ENCODE measurements at places on chromosomes 1 and 21.

- no peaks in the 10 kb centered on the region for H3K4me1 ChIP-seq
- no peak overlapping the region for H3K4me3 ChIP-seq
- H3K27me3 ChIP-seq: peaks cover 14% of the 10 kb centered on the region
- DNase-seq: no peak
These were observed 14.6 kb downstream of the ARHGEF10L start for GRCh38 chr1:17553975-17554700.

GRCh38 chr1:17507915-17508314 lies 31.6 kb upstream of the ARHGEF10L start:
- H3K27me3 ChIP-seq: no peaks in the 10 kb centered on the region
- H3K4me1 ChIP-seq: no peaks in the 10 kb centered on the region
- no peak overlapping the region for H3K4me3 ChIP-seq

GRCh38 chr1:156060937-156061636 lies at the start of gene RAB25:
RAB25 (plus strand) TSS chr1:156061160; CDS start chr1:156061401, 241 bp downstream.
- no peaks in the 10 kb centered on the region for H3K27me3 ChIP-seq
- peaks cover 13% of the 10 kb centered on the region for H3K4me1 ChIP-seq
- peak within 1 kb of the TSS; percentile 14 for H3K27ac ChIP-seq
- DNase-seq: no peak

- H3K27ac ChIP-seq: no peak overlapping the region
- H3K4me3 ChIP-seq: no peak overlapping the region
- peaks cover 12% of the 10 kb centered on the region for H3K27me3 ChIP-seq
- no peak for DNase-seq
These were observed 42.2 kb downstream of the NTNG1 start for GRCh38 chr1:107183011-107183410.
